ENCODE measurements at places on chromosomes 2 and 18. TPM values are rescaled to one million over a fixed set of nuclear protein-coding genes. Genes with fewer than 3 reads are reported as not detected.

The CCL20 gene
- 10.8 TPM for total RNA-seq

The DNAH7 gene
- total RNA-seq, result 0.20 TPM

- DNase-seq, result peak; percentile 75
Observed at GRCh38 chr2:226800941-226801784, 1.5 kb upstream of the IRS1 start.

DNA sequence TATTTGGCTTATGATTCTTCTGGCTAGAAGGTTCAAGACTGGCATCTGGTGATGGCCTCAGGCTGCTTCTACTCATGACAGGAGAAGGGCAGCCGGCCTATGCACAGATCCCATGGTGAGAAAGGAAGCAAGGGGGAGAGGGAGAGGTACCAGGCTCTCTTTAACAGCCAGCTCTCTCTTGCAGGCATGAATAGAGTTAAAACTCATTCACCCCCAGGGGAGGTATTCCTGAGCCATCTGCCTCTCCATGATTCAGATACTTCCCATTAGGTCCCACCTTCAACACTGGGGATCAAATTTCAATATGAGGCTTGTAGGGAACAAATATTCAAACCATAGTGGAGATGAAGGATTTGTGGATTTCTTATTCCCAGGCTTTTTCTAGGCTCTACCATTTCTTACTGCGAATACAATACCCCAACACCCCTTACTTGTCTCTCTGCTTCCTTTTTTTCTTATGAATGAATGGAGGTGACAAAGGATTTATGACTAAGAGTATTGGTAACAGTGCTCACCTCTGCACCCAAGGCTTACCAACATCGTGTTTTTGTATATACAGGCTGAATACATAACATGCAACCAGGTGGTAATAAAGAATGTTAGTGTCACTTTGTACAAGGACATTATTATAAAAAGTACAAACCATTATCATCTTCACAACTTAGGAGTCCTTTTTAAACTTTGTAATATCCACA lies 454.6 kb upstream of the TRIB2 start:
- no peak for DNase-seq

GRCh38 chr2:215486291-215487001 lies 50.6 kb upstream of the FN1 start:
- no peak for DNase-seq

- no peak for DNase-seq
Observed at GRCh38 chr2:240638512-240639160, 13.4 kb downstream of the GPR35 start.

DNA sequence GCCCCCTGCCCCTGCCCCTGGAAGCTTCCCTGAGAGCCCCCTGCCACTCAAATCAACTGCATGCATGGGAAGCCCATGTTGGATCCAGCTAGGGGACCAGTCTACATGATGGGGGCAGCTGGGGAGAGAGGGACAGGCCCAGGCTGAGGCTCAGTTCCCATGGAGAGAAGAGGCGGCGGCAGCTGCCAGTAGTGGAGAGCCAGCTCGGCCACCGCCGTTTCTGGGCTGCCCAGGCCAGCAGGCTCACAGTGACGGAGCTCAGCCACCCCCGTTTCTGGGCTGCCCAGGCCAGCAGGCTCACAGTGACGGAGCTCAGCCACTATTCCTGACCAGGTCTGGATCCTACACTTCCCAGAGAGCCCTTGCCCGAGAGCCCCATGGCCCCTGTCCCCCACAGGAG lies 3.6 kb downstream of the MAB21L4 start:
- DNase-seq, result no peak

- DNase-seq, result peak; percentile 13
Observed at GRCh38 chr2:190571686-190572085, 37.2 kb upstream of the NEMP2 start.

DNA sequence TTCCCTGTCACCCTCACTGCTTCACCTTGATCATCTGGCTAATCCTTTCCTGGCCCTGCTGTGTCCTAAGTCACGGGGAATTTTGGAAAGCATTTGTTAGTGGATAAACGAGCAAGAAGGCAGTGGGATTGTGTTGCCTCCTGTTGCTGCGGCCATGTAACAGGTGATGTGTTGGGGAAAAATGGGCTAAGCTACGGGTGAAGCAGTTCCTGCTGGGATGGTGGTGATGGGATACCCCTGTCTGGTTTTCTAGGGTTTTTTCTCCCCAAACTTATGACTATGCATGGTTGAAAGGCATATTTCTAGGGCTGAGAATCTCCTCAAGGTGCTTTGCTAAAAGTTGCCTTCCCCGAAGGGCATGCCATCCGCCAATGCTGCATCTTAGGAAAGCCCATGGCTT lies 68.1 kb downstream of the WDSUB1 start:
- no peak for DNase-seq
